ENCODE measurements at places on chromosomes 4 and X.

GRCh38 chr4:173651651-173652282 lies 121.7 kb upstream of the HAND2 start:
- no peak for DNase-seq

GRCh38 chrX:8971116-8971515 lies 62.8 kb downstream of the FAM9B start:
- DNase-seq = no peak

- DNase-seq = no peak
Measured at GRCh38 chr4:47915378-47915777, 995 bp upstream of the NFXL1 start.

DNA sequence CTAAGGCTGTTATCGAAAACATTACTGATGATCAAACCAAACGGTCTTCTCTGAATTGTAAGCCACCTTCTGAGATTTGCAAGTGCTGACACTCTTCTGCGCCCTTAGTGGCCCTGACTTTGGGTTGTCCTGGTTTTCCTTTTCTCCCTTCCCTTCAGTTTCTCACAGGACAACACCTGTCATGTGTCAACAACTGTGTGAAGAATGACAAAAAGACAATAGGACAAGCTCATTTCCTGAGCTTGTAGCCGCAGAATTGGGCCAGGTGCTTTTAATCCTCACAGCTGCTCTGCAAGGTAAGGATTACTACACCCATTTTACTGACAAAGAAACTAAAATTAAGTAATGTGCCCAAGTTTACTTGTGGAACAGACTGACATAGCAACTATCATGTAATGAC lies 44.9 kb upstream of the TXK start:
- no peak for DNase-seq

DNA sequence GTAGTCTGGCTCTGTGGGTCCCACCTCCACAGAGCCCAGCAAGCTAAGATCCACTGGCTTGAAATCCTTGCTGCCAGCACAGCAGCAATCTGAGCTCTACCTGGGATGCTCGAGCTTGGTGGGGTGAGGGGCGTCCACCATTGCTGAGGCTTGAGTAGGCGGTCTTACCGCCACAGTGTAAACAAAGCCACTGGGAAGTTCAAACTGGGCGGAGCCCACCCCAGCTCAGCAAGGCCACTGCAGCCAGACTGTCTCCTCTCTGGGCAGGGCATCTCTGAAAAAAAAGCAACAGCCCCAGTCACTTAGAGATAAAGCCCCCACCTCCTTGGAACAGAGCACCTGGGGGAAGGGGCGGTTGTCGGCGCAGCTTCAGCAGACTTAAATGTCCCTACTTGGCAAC lies 243.2 kb upstream of the POF1B start:
- no peak for DNase-seq

DNA sequence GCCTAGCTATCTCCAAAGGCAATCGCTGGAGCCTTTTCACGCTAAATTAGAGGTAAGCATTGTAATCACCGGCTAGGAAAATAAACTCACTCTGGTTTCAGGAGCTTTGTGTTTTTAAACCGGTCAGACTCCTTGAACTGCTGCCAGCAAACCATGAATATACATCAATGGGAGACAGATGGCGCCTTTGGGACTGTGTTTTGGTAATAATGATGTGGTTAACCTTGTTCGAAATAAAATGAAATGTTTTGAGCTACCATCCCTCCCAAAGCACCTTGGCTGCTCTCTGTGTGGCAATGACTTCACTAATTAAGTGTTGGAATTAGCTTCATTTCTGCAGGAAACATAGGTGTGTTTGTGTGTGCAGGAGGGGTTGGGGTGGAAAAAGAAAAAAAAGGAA lies 65.3 kb downstream of the CLNK start:
- no peak for DNase-seq

- DNase-seq = no peak
Measured at GRCh38 chrX:27186671-27187070, 276.5 kb downstream of the PPP4R3C start.

DNA sequence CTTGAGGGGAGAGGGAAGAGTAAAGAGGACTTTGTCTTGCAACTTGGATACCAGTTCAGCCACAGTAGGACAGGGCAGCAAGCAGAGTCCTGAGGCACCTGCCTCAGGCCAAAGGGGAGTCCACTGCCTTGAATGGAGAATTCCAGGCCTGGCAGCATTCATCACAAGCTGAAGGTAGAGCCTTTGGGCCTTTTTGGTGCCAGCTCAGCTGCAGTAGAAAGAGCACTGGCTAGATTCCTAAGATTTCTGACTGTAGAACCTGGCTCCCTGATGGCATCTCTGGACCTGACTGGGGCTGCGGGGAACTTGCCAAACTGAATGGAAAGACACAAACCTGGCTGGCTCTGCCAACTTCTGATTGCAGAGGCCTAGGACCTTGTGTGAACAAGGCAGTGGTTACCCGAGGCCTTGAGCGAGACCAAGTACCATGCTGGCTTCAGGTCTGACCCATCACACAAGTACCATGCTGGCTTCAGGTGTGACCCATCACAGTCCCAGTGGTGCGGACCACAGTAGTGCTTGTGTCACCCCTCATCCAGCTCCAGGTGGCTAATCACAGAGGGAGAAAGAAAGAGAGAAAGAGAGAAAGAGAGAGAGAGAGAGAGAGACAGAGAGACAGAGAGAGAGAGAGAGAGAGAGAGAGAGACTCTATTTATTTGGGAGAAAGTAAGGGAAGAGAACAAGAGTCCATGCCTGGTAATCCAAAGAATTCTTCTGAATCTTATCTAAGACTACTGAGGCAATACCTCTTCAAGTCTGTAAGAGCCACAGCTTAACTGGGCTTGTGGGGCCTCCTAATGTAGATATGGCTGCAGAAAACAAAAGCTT lies 137.6 kb upstream of the SPIN4 start:
- no peak for DNase-seq

DNA sequence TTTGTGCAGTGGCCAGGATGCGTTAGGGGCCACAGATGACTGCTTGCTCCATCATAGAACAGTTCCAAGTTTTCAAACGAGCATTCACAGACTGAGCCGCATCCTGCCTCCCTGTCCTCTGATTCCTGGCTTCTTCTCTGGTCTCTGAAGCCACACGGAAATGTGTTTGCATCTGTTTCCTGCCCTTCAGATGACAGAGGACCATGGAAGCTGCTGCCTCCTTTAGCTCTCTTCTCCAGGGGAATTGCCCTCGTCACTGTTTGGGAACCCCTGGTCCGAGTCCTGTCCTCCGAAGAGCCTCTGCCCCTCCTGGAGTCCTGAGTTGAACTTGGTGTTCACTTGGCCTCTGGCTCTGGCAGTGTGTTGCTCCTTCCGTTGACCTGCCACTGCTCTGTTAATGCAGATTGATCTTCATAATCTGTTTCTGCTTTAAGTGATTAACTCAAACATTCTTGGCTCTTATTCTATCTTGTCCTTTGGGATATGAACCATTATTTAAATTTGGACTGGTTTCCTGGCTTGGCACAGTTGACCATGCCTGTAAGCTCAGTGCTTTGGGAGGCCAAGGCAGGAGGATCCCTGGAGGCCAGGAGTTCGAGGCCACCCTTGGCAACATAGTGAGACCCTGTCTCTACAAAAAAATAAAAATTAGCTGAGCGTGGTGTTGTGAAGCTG lies 96.0 kb downstream of the PTTG2 start:
- DNase-seq = no peak

DNA sequence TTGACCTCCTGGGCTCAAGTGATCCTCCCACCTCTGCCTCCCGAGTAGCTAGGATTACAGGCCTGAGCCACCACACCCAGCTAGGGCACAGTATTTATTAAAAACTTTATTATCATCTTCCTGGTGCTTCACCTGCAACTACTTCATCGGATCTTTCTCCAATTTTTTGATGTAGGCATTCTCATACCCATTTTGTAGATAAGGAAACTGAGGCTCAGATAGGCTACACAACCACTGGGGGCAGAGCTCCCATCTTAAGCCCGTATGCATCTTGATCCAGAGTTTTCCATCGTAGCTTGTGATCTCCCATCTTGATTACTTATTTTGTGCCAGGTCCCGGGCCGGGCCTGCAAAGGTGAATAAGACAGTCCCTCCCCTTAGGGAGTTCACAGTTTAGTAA lies 68.1 kb upstream of the BCOR start:
- no peak for DNase-seq

DNA sequence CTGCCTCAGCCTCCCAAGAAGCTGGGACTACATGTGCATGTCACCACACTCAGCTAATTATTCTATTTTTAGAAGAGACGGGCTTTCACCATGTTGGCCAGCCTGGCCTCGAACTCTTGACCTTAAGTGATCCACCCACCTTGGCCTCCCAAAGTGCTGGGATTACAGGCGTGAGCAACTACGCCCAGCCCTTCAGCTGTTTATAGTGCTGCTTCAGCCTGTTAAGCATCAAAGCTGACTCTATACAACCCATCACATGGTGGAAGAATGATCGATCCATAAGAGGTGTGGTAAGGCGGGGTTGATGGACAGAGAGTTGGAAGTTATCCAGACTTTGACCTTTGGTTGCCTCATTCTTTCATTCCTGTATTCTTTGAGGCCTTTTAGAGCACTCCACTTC lies 56.2 kb upstream of the RAPGEF2 start:
- no peak for DNase-seq

DNA sequence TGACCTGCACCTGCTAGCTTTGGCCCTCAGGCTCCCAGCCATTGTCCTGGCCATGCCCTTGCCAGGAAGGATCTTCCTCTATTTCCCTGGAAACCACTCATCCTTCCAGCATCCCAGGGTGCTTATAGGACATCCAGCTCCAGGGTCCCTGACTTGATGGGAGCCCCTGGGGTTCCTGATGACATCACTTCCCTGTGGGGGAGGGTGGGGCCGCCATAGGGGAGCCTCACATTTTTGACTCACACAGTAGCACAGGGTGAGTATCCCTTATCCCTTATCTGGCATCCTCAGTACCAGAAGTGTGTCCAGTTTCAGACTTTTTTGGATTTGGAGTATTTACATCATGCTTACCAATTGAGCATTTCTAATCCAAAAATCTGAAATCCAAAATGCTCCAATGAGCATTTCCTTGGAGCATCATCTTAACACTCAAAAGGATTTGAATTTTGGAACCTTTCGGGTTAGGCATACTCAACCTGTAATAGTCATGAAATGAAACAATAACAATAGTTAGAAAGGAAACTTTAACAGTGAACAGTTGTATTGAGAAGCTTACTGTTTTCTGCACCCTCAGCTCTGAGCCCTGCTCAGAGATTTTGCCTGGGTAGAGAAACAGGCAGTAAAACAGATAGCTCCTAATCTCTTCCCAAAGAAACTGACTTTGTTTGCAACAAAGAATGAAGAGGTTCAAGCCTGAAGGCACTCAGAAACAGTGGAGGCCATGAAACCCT lies 22.1 kb downstream of the TNIP2 start:
- DNase-seq = no peak

DNA sequence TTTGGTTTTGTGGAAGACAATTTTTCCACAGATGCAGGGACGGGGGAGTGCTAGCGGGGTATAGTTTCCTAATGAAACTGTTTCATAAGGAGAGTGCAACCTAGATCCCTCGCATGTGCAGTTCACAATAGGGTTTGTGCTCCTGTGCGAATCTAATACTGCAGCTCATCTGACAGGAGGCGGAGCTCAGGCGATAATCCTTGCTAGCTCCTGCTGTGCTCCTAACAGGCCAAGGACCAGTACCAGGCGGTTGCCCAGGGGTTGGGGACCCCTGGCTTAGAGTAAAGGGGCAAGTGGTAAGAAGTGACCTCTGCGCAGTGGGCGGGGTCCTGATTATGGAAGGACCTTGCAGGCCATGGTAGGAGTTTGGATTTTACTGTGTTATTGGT lies 3.8 kb downstream of the SCML1 start:
- DNase-seq = no peak

- no peak for DNase-seq
Measured at GRCh38 chr4:74093981-74094623, 4.9 kb downstream of the CXCL2 start.

- no peak for DNase-seq
Measured at GRCh38 chr4:152785639-152786615, 6.2 kb downstream of the ARFIP1 start.

DNA sequence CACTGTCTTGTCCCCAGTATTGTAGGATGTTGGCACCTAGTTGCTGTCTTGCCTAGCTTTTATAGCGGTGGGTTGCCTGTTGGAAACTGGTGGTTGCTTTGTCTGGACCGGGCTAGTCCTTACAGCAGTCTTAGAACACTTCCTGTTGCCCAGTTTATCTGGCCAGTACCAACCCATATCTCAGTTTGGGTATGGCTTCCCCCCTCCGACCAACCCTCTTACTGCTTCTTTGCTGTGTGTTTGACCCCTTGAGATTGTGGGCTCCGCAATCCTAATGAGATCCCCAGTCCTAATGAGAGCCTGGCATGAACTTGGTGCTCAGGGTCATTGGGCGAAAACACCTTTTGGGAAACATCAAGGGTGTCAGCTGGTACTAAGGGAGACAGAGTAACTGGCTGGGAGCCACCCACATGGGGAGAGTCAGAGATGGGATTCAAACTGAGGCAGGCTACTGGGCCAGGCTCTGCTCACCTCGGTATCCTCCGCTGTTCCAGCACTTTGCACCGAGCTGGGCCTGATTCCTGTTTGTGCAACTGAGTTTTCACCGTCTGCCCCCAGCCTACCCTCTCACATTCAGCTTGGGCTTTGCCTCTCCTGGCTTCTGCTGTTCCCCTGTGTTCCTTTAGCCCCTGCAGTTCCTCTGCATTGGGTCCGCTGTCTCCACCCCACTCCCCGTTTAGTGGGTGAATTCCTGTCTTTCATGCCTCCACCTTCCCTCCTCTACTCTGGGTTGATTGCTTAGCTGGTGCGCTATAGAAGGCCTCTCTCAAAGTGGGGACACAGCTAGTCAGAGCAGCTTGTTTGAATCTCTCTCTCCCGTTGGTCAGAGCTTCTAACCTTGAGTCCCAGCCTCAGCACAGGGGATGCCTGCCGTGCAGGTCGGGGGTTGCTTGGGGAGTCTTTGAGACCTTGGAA lies 1.6 kb downstream of the TBC1D14 start:
- no peak for DNase-seq

- no peak for DNase-seq
Measured at GRCh38 chrX:132615391-132616131, 126.7 kb upstream of the MBNL3 start.

- no peak for DNase-seq
Measured at GRCh38 chr4:186839122-186840037, 115.7 kb upstream of the FAT1 start.

- DNase-seq = no peak
Measured at GRCh38 chr4:142312391-142312790, 533.7 kb downstream of the INPP4B start.

- no peak for DNase-seq
Measured at GRCh38 chrX:29728639-29729038, 486.7 kb upstream of the MAGEB2 start.

DNA sequence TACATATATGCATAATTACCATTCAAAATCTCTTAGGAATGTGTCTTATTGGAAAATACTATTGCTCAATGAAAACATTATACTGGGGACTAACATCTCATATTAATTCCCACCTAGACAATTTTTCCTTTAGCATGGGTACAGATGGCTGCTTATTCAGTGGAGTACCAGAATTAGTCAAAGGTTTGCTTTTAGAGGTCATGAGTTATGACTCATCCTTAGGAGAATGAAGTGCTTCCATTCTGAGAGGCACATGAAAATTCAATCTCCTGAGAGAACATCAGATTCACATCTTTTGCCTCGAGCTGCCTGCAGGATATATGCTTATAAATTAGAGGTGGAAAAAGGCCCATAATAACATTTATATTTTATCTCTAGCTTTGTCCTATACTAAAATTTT lies 378.0 kb upstream of the DMD start:
- DNase-seq = no peak
